Thyroid gland (tissue), 4 donors: ENCODE measurements at places on chromosomes 3 and 15. TPM values are rescaled to one million over a fixed set of nuclear protein-coding genes. Genes with fewer than 3 reads are reported as not detected.

DNA sequence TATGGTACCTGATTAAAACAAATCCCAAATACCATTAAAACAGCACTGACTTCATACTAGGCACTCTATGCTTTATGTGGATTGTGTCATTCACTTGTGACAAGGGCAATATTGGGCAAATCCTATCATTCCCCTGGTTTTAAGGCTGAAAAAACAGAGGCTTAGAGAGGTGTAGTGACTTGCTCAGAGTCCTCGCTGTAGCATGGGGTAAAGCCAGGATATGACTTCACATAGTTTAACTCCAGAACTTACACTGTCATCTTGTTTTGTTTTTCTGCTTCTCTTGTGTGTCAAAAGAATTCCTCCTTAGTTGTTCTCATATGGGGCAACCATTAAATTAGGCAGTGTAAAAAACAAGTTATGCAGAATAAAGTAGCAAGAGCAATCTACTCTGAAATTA lies 40.3 kb upstream of the ICE2 start:
- no peak overlapping the region for H3K4me3 ChIP-seq
- H3K27me3 ChIP-seq = no peaks in the 10 kb centered on the region
- H3K27ac ChIP-seq = no peak overlapping the region
- peaks cover 4% of the 10 kb centered on the region for H3K4me1 ChIP-seq
- no peak for DNase-seq
- no peaks in the 10 kb centered on the region for H3K36me3 ChIP-seq

- H3K4me1 ChIP-seq = peaks cover 11% of the 10 kb centered on the region
- H3K36me3 ChIP-seq = no peaks in the 10 kb centered on the region
Observed at GRCh38 chr3:51501833-51502561, 2.2 kb upstream of the DCAF1 start.

DNA sequence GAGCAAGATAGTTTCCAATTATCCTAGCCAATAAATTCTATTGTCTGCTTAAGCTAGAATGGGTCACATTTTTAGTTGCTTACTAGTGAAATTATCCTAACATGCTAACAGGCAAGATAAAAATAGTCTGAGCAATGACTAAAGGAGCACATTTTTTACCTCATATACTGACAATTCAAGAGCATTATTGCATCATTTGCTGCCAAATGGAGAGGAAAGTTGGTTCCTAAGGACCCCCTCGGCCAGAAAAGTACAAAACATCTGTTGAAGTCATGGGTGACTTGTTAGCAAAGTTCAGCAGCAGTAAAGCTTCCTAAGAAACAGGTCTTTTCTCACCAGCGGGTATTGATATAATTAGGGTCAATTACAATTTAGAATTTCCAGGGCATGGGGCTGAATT lies 1001.0 kb downstream of the FHIT start:
- no peaks in the 10 kb centered on the region for H3K4me1 ChIP-seq
- H3K27ac ChIP-seq = no peak overlapping the region
- no peak for DNase-seq
- no peak overlapping the region for H3K4me3 ChIP-seq
- H3K27me3 ChIP-seq = no peaks in the 10 kb centered on the region

GRCh38 chr3:9914559-9915253 lies 2.2 kb upstream of the IL17RC start:
- H3K4me1 ChIP-seq = peaks cover 33% of the 10 kb centered on the region
- no peak overlapping the region for H3K27ac ChIP-seq
- DNase-seq = no peak
- no peaks in the 10 kb centered on the region for H3K27me3 ChIP-seq
- H3K36me3 ChIP-seq = no peaks in the 10 kb centered on the region
- no peak overlapping the region for H3K4me3 ChIP-seq

GRCh38 chr3:55343486-55344357 lies 143.4 kb downstream of the WNT5A start:
- H3K4me3 ChIP-seq = no peak overlapping the region
- DNase-seq = no peak
- no peaks in the 10 kb centered on the region for H3K27me3 ChIP-seq
- H3K36me3 ChIP-seq = no peaks in the 10 kb centered on the region
- H3K27ac ChIP-seq = no peak overlapping the region

DNA sequence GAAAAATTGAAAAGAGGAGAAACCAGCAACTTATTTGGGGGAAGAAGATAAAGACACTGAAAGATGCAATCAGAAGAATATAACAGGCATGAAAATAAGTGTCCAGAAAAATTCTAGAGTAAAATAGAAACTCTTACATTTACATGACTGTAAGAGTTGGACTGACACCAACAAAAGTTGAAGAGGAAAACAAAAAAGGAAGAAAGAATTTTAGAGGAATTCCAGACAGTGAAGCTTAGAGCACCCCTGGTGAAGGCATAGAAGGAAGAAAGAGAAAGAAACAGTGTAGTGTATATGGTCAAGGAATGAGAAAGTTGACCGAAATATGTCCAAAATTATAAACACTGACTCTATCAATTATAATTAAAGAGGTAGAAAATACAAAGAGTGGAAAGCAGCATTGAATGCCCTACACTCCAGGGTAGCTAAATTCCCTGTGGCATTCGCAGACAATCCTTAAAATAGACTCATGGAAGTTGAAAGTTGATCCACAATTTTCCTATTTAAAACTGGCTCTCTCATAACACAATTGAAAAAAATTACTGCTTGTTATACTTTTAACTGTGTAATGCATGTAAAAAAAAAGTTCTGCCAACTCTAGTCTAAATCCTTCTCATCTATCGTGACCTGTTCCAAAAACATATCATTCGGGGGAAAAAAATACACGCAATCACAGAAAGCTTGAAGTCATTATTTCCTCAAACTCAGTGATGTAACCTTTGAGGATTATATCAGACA lies 102.6 kb upstream of the ABI3BP start:
- no peak for DNase-seq
- no peaks in the 10 kb centered on the region for H3K36me3 ChIP-seq
- H3K4me1 ChIP-seq = no peaks in the 10 kb centered on the region
- no peak overlapping the region for H3K4me3 ChIP-seq
- no peak overlapping the region for H3K27ac ChIP-seq

RHCG gene
- not detected for total RNA-seq

- DNase-seq = peak; percentile 99
- no peaks in the 10 kb centered on the region for H3K27me3 ChIP-seq
Observed at GRCh38 chr15:40893733-40894680, at the start of gene VPS18. Gene VPS18 (plus strand): TSS chr15:40894450. CDS start chr15:40894769, 319 bp downstream.

DNA sequence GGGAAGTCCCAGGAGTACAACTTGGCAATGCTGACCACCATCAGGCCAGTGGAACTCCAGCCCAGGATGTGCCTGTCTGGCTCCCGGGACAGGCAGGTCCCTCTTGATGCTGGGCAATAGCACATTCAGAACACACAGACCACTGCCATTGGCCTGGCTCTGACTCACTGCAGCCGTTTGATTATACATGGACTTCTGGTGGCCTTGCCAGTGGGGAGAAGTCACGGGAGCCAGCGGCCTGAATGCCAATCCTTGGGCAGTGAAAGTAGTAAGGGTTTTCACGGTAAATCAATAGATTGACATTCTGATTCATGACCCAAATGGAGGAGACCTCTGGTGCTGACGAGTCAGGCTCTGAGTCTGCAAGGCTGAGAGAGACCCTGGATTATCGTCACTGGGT lies 12.5 kb upstream of the PROK2 start:
- no peak overlapping the region for H3K4me3 ChIP-seq
- no peaks in the 10 kb centered on the region for H3K27me3 ChIP-seq
- H3K4me1 ChIP-seq = no peaks in the 10 kb centered on the region

- no peaks in the 10 kb centered on the region for H3K4me1 ChIP-seq
- H3K27ac ChIP-seq = no peak overlapping the region
- no peak for DNase-seq
- no peak overlapping the region for H3K4me3 ChIP-seq
- H3K27me3 ChIP-seq = no peaks in the 10 kb centered on the region
Observed at GRCh38 chr3:54954521-54954920, 26.7 kb upstream of the LRTM1 start.

GRCh38 chr3:149016669-149017541 lies 25.6 kb downstream of the GYG1 start:
- no peak overlapping the region for H3K4me3 ChIP-seq
- H3K4me1 ChIP-seq = no peaks in the 10 kb centered on the region
